ENCODE measurements at places on chromosomes 11 and 22. TPM values are rescaled to one million over a fixed set of nuclear protein-coding genes. Genes with fewer than 3 reads are reported as not detected.
A peak's percentile ranks its signal among the peaks of the same experiment; 100 is the strongest.

DNA sequence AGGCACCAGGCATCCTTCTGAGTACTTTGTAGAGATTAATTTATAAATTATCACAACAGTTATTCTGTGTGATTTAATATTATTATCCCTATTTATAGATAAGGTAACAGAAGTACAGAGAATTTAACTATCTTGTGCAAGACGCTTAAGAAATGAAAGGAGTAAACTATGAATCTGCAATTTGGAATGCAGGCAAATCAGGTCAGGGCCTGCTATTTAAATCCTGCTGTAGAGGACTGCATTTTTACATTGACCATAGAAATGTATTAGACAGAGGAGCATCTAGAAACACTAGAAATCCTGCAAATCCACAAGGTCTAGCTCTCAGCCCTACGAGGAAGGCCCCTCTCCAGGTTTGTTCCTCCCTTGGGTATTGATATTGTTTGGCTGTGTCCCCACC lies 336.2 kb downstream of the ETS1 start:
- H3K27me3 ChIP-seq, result no peaks in the 10 kb centered on the region
- DNase-seq, result no peak
- H3K4me1 ChIP-seq, result no peaks in the 10 kb centered on the region
- no peak overlapping the region for H3K4me3 ChIP-seq
- no peaks in the 10 kb centered on the region for H3K36me3 ChIP-seq

Gene OR52N4
- polyA plus RNA-seq, result not detected

Gene THAP12
- 19.5 TPM for polyA plus RNA-seq

GRCh38 chr22:33921525-33922348 lies 1.5 kb upstream of the LARGE1 start:
- H3K4me1 ChIP-seq, result peaks cover 6% of the 10 kb centered on the region
- H3K4me3 ChIP-seq, result peak overlapping the region; percentile 74
- peak; percentile 91 for DNase-seq

DNA sequence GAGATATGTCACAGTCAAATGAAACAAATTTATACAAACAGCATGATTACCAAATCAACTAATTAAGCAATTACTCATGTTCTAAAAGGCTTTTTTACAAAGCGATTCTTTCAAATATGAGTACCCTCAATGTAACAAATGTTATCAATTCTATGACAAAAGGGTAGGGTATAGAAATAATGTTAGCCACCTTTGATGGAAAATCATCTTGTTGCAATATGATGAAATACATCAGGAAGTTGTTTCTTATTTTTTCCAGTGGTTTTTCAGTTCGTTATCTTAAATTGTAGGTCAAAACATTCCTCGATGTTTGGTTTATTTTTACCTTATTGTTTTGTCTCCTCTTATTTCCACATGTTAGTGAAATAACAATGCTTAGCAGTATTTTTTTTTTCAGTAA lies 6.5 kb downstream of the ARHGEF12 start:
- H3K4me1 ChIP-seq, result peaks cover 12% of the 10 kb centered on the region
- H3K36me3 ChIP-seq, result no peaks in the 10 kb centered on the region
- H3K27ac ChIP-seq, result no peak overlapping the region
- H3K27me3 ChIP-seq, result no peaks in the 10 kb centered on the region

DNA sequence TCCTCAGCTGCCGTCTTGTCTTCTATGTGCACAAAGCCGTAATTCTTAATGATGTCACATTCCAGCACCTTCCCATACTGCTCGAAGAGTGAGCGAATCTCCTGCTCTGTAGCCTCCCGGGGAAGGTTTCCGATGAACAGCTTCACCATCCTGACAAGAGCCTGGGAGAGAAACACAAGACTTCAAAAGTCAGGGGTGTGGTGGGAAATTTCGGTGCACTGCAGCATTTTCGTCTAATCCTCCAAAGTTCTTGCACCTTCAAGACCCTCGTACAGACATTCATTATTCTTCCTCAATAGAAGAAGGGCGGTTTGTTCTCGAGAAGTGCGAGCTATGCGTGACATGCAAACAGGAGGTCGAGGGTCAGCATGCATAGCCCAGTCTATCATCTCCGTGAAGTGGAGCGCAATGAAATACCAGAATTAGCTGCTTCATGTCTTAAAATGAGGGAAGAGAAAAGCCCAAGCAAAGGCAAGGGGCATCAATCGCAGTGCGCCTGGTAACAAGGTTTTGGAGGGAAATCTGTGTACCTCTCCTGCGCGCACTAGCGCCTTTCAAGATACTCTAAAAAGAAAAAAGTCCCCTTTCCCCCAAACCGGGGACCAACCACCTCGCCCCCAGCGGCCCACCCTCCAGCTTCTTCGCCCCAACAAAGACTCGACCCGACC lies 622 bp downstream of the RBM4B start:
- no peak for DNase-seq
- H3K27me3 ChIP-seq, result no peaks in the 10 kb centered on the region
- peak overlapping the region; percentile 90 for H3K27ac ChIP-seq
- peaks cover 3% of the 10 kb centered on the region for H3K4me1 ChIP-seq
- H3K36me3 ChIP-seq, result no peaks in the 10 kb centered on the region
- H3K4me3 ChIP-seq, result peak overlapping the region; percentile 81

DNA sequence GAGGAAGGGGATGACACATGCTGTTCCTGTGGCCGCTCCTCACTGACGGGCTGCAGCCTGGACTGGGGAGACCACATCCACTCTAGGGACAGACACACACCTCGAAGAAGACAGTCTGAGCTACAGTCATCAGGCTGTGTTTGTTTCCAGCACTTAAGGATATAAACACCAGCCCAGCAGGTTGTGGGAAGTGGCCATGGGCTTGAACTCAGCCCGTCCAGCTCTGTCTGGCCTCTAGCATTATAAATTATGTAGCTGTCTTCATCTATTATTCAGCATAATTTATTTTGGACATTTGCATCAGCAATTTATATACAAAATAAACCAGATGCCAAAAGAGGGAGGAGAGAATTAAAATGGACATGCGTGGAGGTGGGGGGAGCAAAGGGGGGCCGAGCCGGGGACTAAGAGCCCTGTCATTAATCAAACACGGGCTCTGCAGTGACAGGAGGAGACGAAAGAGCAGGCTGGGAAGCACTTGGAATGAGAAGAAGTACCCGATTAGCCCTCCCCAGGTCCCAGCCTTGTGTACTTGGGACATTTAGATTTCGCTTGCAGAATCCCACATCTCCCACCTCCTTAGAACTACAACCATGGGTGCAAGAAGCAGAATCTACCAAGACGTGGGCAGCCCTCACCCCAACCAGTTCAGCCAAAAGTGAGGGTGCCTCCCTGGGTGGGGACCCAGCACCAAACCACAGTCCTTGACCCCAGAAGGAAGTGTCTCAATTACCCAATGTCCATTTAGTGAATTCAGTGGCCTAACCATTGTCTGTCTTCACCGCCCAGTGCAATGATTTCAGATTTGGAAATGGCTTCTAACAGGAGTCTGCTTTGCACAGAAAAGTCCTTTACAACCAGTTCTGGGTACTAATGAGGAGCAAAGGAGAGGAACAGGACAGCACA lies 309.6 kb downstream of the OPCML start:
- no peaks in the 10 kb centered on the region for H3K36me3 ChIP-seq
- DNase-seq, result peak; percentile 35
- H3K27me3 ChIP-seq, result no peaks in the 10 kb centered on the region
- H3K27ac ChIP-seq, result no peak overlapping the region
- no peak overlapping the region for H3K4me3 ChIP-seq

GRCh38 chr11:71580057-71581003 lies 2.3 kb downstream of the KRTAP5-11 start:
- no peak overlapping the region for H3K4me3 ChIP-seq
- DNase-seq, result peak; percentile 59
- H3K27me3 ChIP-seq, result no peaks in the 10 kb centered on the region
- no peak overlapping the region for H3K27ac ChIP-seq

DNA sequence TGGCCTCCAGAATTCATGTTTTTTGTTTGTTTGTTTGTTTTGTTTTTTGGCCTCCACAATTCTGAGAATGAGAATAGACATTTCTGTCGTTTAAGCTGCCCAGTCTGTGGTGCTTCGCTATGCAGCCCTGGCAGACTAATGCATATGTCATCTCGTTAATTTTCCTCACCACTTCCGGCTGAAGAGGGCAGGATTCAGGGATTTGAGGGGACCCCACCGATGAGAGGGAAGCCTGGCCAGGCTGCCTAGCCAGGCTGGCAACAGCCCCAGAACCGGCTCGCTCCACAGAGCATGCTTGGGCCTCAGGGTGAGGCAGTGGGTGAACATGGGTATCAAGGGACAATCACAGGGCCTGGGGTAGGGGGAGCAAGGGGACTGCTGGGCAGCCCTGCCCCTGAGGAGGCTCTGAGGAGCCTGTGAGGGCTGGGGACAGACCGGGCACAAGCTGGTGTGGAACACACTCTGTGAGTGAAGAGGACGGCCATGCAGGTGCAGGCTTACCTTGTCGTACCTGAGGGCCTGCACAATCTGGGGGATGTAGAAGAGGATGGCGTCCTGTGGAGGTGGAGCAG lies 47.8 kb upstream of the SERPIND1 start:
- no peak for DNase-seq
- no peak overlapping the region for H3K4me3 ChIP-seq
- no peaks in the 10 kb centered on the region for H3K4me1 ChIP-seq
- no peak overlapping the region for H3K27ac ChIP-seq

Gene CEP126
- 5.1 TPM for polyA plus RNA-seq

Gene HTR3B
- polyA plus RNA-seq, result not detected

GRCh38 chr22:43313244-43313889 lies 29.8 kb downstream of the SCUBE1 start:
- no peaks in the 10 kb centered on the region for H3K4me1 ChIP-seq
- no peaks in the 10 kb centered on the region for H3K27me3 ChIP-seq
- H3K27ac ChIP-seq, result no peak overlapping the region
- no peak overlapping the region for H3K4me3 ChIP-seq
- no peaks in the 10 kb centered on the region for H3K36me3 ChIP-seq
- no peak for DNase-seq

Gene RAG1
- polyA plus RNA-seq, result 1.4 TPM

DNA sequence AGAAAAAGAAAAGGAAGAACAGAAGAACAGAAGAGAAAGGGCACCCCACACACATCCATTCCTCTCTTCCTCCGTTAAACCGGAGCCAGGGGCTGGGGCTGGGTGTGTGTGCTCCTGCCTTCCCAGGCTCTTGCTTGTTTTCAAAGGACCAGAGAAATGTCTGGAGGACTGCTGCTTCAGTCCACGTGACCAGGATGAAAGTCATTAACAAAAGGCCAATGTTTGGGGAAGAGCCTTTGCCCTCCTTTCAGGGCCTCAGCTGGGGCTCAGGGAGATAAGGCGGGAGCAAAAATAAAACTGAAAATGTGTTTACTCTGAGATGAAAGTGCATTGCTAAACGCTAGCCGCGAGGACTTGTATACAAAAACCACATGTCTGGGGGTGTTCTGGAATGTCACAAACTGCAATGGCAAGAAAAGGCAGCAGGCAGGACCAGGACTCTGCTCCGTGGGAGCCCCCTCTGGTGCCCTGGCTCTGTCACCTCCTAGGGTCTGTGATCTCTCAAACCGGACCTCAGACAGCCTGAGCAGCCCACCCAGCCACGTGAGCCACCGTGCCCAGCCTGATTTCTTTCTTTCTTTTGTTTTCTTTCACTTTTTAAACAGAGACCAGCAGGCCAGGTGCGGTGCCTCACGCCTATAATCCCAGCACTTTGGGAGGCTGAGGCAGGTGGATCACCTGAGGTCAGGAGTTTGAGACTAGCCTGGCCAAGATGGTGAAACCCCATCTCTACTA lies 31.6 kb upstream of the MYH9 start:
- no peaks in the 10 kb centered on the region for H3K27me3 ChIP-seq
- DNase-seq, result peak; percentile 50
- no peaks in the 10 kb centered on the region for H3K4me1 ChIP-seq
- H3K27ac ChIP-seq, result peak overlapping the region; percentile 39
- H3K36me3 ChIP-seq, result no peaks in the 10 kb centered on the region

DNA sequence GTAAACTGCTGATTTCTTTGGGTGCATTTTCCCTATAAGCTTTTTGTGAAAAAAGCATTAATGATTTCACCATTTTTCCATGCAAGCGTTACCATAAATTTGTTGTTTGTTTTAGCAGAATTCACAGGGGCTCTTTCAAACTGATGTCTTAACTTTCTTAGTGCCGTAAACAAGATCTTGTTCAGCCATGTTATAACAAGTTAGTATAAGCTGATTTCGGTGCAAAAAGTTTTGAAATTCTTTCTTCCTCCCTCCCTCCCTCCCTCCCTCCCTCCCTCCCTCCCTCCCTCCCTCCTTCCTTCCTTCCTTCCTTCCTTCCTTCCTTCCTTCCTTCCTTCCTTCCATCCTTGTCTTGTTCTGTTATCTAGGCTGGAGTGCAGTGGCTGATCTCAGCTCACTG lies 71.7 kb upstream of the CHORDC1 start:
- DNase-seq, result no peak
- H3K27me3 ChIP-seq, result no peaks in the 10 kb centered on the region
- no peak overlapping the region for H3K27ac ChIP-seq
- no peaks in the 10 kb centered on the region for H3K4me1 ChIP-seq

Gene TENM4
- polyA plus RNA-seq, result 0.34 TPM

- peaks cover 12% of the 10 kb centered on the region for H3K4me1 ChIP-seq
- no peak overlapping the region for H3K27ac ChIP-seq
- H3K27me3 ChIP-seq, result no peaks in the 10 kb centered on the region
- no peak for DNase-seq
Observed at GRCh38 chr22:37497062-37497599, 10.9 kb upstream of the MFNG start.

Gene MOGAT2
- polyA plus RNA-seq, result 1.1 TPM

- H3K4me1 ChIP-seq, result no peaks in the 10 kb centered on the region
- H3K27ac ChIP-seq, result no peak overlapping the region
- H3K27me3 ChIP-seq, result no peaks in the 10 kb centered on the region
Observed at GRCh38 chr11:113615098-113615497, 91.0 kb downstream of the TMPRSS5 start.

Gene TRIM48
- polyA plus RNA-seq, result not detected

- no peaks in the 10 kb centered on the region for H3K27me3 ChIP-seq
- no peak overlapping the region for H3K4me3 ChIP-seq
- H3K4me1 ChIP-seq, result peaks cover 19% of the 10 kb centered on the region
- H3K27ac ChIP-seq, result no peak overlapping the region
- no peaks in the 10 kb centered on the region for H3K36me3 ChIP-seq
Observed at GRCh38 chr11:117302228-117302627, 11.1 kb downstream of the BACE1-AS start.
